Esophagus squamous epithelium (tissue), 5 donors: ENCODE measurements at places on chromosomes 7 and 10. TPM values are rescaled to one million over a fixed set of nuclear protein-coding genes. Genes with fewer than 3 reads are reported as not detected.

GRCh38 chr7:40306596-40306995, 171.8 kb downstream of the SUGCT start:
- no peak for DNase-seq

GRCh38 chr10:2529945-2530344, 537.4 kb upstream of the PFKP start:
- no peak for DNase-seq

DNA sequence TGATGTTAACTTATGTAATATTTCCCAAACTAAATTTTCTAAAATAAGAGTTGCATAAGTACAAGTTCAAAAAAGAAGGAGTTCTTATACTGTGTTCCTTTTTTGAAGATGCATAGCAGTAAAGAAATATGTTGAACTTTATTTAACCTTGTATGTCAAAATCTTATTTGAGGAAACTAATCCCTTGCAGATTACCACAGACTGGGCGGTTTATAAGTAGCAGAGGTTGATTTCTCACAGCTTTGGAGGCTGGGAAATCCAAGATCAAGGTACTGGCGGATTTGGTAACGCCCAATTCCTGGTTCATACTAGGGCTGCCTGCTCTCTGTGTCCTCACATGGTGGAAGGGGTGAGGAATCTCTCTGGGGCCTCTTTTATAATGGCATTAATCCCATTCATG, 68.5 kb downstream of the GNAT3 start:
- no peak for DNase-seq

- no peak for DNase-seq
Observed at GRCh38 chr7:41003611-41003940, 699.3 kb downstream of the INHBA start.

DNA sequence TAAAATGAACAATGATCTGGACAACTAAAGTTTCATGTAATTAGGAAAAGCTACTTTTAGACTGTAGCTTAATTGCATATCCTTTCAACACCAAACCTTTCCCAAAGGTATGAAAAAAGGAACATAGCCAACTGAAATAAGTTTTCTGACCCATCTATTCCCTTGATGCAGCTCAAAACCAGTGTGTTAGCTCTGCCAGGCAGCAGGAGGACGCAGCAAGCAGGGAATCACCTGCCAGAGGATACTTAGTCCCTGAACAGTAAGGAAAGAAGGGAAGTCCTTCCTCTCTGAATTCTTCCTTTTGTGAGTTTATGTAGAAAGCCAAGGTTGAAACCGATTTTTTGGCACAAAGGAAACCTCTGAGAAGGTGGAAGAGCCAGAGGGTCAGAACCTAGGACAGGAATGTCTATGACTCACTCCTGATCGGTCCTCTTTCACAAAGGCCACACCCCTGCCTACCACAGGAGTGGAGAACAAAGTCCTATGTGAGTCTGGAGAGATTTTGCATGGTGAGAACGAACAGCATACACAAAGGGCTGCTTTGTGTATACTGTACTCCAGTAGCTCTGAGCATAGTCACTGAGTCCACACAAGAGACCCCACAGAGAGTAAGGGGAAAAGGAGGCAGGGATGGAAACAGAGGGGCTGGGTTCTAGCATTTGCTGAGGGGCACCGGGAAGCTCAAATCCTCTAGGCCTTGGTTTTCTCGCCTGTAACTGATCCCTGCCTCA, 68.8 kb upstream of the GSDME start:
- DNase-seq = no peak

DNA sequence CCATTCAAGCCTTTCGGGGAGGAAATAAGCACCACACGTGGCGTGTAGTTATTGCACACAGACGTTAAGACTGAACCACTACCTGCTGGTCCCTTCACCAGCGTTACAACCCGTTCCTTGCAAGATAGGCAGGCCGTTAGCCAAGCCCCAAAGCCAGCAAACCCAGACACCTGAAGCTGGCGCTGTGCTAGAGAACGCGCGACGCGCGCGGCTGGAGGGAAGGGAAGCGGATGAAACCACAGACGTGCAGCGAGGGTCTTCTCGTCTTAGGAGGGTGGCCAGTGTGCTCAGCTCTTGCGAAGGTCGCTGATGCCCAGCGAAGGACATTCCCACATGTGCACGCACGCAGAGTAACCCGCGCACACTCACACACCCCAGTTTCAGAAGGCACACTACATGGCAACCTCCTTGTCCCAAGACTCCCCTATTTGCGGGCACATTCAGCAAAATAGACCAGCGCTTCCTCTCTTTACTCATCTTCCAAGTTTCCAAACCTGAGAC, 980 bp downstream of the TMEM26 start:
- DNase-seq = no peak

GRCh38 chr10:110805292-110805691, 66.4 kb upstream of the PDCD4 start:
- no peak for DNase-seq

DNA sequence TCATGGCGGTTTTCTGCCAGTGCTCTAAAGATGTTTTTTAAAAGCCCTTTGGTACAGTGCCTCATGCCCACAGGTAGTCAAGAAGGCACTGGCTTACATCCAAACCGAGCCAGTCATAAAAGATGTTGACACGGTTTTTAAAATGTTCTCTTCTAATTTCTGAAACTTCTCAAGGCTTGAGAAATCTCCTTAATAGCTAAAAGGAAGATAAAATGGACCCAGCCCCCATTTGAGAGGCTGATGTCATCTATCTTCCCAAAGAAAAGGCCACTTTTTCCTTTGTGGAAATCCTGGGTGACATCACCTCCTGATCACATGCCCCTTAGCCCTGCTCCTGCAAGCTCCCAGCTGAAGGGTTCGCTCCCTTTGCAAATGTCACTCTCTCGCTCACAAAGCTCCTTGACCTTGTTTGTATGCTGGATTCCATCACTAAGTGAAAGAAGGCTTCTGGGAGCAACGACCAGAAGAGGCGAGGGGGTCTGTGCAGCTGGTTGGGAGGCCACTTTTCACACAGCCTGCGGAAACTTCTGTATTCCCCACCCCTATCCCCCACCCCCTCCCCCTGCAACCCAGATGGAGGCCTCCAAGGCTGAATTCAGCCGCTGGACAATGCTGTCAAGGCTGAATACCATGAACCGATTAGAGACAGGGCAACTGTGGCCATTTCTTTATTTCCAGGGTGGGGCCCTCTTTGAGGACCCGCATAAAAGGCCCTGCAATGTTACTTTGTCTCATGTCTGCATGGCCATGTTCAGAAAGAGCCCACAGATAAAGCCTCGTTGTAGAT, 122.8 kb downstream of the CUBN start:
- no peak for DNase-seq

- no peak for DNase-seq
Observed at GRCh38 chr7:126079581-126079980, 1150.0 kb upstream of the POT1 start.

- no peak for DNase-seq
Observed at GRCh38 chr7:93877742-93878141, 12.8 kb downstream of the TFPI2 start.

DNA sequence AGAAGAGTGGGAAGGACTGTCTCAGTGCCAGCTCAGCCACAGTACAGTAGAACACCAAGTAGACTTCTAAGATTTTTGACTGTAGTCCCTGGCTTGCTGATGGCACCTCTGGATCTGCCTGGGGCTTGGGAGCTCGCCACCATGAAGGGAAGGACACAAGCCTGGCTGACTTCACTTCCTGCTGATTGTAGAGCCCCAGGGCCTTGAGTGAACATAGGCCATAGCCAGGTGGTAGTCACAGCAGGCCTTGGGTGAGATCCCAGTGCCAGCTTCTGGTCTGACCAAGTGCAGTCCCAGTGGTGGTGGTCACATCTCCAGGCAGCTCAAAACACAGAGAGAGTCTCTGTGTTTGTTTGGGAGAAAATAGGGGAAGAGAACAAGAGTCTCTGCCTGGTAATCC, 57.6 kb upstream of the HBP1 start:
- DNase-seq = no peak

- DNase-seq = no peak
Observed at GRCh38 chr10:31399171-31399570, 80.2 kb downstream of the ZEB1 start.

GRCh38 chr10:97826892-97827291, 22.8 kb upstream of the GOLGA7B start:
- DNase-seq = no peak

Gene SPRN
- total RNA-seq = not detected

Gene ZPBP
- total RNA-seq = not detected

Gene NET1
- 170 TPM for total RNA-seq

Gene NPSR1
- not detected for total RNA-seq

Gene COG5
- 30.0 TPM for total RNA-seq

Gene CALML3
- total RNA-seq = 196 TPM

Gene SORCS1
- 4.8 TPM for total RNA-seq

Gene WNT8B
- not detected for total RNA-seq

Gene NFE2L3
- 5.8 TPM for total RNA-seq

Gene ZNF438
- 2.9 TPM for total RNA-seq

Gene TCAF2
- 14.4 TPM for total RNA-seq
